NCI-H2081 (cell line): ENCODE measurements at places on chromosomes 4 and X.

DNA sequence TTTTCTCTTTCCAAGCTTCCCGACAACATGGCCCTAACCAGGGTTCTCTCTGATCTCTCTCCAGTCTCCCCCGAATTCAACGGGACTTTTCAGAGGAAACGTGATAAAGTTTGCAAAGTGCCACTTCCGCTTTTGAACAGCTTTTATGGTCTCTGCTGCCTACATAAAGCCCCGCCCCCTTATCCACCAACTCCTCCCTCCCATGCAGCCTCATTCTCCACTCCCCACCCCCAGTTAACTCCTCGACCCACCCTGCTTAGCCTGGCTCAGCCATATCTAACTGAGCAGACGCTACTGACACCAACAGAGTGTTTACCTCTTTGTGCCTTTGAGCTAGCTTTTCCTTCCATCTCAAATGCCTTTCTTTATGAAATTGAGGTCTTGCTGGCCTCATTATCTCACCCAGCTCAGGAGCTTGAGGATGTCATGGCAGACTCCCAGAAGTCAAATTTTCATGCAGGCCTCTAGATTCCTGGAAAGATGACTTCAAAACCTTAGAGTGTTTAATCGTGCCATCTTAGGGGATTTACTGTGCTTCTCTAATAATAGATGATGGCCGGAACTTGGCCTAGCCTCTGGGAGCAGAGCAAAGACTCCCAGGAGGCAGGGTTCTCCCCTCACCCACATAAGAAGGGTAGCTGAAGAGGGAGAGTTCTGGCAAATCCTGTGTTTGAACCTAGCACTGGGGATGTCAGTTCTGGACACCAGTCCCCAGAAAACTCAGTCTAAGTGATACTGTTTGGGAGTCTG, 606.0 kb downstream of the BCOR start:
- no peak for DNase-seq

- DNase-seq = peak; percentile 7
Observed at GRCh38 chrX:27918799-27919198, 62.5 kb downstream of the DCAF8L1 start.

DNA sequence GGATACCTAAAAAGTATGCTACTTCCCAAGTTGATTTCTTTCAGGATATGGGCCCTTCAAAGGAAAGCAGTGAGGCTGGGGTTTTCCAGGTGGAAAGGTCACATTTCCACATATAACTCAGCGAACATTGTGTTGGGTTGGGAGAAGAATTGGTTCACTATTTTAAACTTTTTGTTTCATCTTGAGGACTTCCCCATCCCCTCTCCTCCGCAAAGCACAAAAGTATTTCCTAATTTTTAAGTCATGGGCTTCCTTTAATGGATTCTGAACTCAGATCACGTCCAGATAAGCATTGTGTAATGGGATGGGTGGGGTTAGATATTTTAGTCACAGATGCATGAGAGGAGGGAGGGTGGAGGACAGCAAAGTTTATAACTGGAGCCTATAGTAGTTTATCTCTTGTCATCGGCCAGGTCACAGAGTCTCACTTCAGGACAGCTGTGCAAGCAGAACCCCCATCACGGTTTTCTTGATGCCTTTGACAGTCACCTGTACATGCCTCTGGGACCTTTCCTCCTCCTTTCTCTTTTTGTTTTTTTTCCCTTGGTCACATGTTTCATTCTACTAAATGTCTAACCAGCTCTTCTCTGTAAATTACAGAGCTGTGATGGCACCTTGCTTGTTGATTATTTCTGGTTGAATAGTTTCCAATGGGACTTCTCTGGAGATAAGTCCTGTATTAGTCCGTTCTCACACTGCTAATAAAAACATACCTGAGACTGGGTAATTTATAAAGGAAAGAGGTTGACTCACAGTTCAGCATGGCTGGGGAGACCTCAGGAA, 115.4 kb downstream of the PTTG2 start:
- no peak for DNase-seq

- no peak for DNase-seq
Observed at GRCh38 chr4:170022211-170022610, 4.0 kb downstream of the MFAP3L start.

GRCh38 chr4:108171339-108172230, 2.9 kb upstream of the LEF1 start:
- DNase-seq = no peak

- no peak for DNase-seq
Observed at GRCh38 chr4:123889507-123889906, 492.9 kb downstream of the SPRY1 start.

DNA sequence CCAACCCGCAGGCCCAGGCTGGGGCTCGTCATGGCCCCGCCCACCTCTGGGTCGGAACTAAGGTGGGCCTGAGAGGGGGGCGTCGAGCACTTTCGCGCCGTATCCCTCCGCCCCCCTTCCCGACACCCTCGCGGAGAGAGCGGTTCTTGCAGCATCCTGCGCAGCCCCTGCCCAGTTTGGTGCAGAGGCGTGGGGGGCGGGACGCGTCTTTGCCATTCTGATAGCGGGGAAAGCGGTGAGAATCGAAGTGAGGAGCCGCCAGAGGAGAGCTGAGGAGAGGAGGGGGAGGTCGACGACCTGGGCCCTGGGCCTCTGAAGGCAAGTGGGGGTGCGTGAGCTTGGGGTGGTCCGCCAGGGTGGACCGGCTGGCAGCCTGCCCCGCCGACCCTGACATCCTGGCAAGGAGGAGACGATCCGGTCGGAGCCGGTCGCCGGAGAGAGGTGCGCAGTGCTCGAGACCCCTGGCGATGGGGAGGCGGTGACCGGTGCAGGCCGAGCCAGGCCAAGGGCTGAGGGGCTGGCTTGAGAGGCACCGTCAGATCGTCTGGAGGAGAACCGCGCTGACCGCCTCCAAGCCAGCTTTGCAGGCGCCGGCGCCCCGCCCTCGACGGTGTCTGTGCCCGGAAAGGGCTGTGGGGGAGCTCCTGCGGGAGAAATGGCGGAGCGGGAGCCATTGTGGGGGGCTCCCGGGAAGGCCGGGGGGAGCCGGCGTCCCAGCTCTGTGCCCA, 25.5 kb downstream of the GPRASP3 start:
- no peak for DNase-seq

DNA sequence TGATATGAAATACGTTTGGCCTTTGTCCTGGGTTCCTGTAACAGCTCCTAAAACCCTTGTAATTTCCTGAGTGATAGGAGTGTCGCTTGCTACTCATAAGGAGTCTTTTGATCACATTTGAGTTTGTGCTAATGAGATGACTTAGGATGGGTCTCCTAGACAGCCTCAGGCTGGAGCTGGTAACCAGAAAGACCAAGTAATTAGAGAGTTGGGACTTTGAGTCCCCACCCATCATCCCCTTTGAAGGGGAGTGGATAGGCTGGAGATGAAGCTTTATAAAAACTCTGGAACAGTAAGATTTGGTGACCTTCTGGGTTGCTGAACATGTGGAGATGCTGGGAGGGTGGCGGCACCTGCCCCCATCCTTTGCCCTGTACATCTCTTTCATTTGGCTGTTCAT, 2.9 kb downstream of the SEC24B start:
- DNase-seq = no peak

- no peak for DNase-seq
Observed at GRCh38 chr4:72463724-72464123, 105.3 kb downstream of the ADAMTS3 start.

DNA sequence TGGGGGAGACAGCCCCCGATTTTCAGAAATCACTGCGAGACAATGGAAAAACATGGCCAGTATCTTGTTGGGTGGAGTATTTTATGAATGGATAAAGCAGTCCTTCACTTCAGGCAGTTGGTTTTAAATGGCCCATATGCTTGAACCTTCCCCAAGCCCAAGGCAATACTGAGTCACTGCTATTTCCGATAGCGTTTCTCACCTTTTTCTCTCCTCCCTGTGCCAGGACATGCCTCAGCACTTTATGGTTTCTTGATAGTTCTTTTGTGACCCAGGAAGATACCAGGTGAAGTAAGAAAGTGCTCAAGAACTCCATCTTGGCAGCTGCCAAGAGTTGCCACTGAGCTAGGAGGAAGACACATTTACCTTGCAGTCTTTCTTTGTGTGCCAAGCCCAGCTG, 26.8 kb upstream of the ESX1 start:
- DNase-seq = no peak

GRCh38 chr4:83905952-83906351, 370.0 kb downstream of the GPAT3 start:
- DNase-seq = peak; percentile 26

DNA sequence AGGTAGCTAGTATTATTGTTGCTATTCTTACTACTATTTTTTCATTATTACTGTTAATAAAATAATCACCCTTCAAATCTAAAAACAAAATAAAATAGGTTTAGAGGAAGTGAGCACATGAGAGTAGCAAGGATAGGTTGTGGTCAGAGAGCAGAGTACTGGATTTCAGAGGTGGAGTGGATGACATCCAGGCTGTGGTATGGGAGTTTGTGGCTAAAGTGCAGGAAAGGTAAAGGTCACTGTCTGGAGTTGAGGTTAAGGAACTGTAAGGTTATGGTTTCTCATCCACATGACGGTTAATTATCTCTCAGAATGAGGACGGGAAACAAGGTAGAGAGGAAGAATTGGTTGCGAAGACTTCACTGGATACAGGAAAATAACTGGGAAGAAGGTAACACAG, 27.7 kb downstream of the STEEP1 start:
- DNase-seq = no peak

DNA sequence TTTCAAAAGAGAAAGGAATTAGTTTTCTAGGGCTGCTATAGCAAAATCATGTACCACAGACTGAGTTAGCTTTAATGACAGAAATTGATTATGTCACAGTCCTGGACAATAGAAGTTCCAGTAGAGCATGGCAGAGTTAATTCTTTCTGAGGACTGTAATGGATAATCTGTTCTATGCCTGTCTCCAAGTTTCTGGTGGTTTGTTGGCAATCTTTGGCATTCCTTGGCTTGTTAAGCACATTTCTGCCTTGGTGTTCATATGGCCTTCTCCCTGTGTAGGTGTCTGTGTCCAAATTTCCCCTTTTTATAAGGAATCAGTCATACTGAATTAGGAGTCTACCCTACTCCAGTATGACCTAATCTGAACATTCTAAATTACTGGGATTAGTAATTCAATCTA, 336.1 kb upstream of the PABPC4L start:
- no peak for DNase-seq

GRCh38 chr4:8606966-8607365, 14.4 kb downstream of the CPZ start:
- DNase-seq = no peak

DNA sequence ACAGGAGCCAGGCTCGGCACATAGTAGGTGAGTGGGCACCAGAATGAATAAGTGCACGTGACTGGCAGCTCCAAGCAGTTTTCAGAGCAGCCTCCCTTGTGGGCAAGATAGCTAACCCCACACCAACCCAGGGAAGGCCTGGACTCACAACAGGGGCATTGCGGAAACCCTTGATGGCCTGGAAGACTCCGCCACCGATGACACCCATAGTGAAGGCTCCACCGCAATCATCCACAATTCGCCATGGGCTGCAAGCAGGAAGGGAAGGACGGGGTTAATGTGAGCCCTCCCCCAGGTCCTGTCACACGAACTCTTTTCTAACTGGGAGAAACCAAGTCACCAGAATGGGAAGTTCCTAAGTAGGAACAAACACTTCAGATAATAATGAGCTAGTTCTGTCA, 957 bp downstream of the TIMM17B start:
- DNase-seq = no peak

- no peak for DNase-seq
Observed at GRCh38 chrX:100447655-100448397, 37.8 kb upstream of the PCDH19 start.

- no peak for DNase-seq
Observed at GRCh38 chr4:18202486-18202885, 180.9 kb upstream of the LCORL start.

DNA sequence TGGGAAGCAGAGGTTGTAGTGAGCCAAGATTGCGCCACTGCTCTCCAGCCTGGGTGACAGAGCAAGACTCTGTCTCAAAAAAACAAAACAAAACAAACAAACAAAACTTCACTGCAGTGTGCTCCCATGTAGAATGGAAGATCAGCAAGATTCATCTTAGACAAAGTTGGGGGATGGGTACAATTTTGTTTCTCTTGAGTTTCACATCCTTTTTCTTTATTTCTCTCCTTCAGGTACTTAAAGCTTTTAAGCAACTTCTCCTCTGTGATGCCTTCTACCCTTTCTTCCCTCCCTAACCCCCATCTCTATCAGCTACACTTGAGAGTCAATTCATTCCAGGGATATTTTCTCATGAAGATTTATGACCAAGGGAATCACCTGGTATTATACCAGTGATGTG, 15.5 kb upstream of the RBBP7 start:
- DNase-seq = no peak

- DNase-seq = peak; percentile 60
Observed at GRCh38 chr4:140296335-140297220, 76.9 kb upstream of the SCOC start.

DNA sequence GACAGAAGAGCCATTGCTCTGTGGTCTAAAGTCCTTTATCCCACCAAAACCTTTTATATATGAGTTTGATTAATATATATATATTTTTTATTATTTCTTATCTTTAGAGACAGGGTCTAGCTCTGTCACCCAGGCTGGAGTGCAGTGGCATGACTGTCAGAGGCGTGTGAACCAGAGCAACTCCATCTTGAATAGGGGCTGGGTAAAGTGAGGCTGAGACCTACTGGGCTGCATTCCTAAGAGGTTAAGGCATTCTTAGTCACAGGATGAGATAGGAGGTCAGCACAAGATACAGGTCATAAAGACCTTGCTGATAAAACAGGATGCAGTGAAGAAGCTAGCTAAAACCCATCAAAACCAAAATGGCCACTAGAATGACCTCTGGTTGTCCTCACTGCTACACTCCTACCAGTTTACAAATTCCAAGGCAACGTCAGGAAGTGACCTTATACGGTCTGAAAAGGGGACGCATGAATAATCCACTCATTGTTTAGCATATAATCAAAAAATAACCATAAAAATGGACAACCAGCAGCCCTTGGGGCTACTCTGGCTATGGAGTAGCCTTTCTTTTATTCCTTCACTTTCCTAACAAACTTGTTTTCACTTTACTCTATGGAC, 10.5 kb downstream of the TBCK start:
- DNase-seq = no peak

DNA sequence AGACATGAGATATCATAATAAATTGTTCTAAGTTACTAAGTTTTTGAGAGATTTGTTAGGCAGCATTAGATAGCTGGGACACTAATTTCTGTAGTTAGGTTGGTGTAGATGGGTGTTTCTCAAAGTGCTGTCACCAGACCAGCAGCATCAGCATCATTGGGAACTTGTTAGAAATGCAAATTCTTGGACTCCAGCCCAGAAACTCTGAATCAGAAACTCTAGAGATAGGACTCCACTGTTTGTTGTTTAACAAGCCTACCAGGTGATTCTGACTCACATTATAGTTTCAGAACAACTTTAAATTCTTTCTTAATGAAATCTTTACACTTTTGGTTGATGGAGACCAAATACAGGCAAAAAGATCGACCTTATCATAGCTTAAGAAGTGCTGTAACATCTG, 173.7 kb downstream of the PABPC4L start:
- DNase-seq = no peak

DNA sequence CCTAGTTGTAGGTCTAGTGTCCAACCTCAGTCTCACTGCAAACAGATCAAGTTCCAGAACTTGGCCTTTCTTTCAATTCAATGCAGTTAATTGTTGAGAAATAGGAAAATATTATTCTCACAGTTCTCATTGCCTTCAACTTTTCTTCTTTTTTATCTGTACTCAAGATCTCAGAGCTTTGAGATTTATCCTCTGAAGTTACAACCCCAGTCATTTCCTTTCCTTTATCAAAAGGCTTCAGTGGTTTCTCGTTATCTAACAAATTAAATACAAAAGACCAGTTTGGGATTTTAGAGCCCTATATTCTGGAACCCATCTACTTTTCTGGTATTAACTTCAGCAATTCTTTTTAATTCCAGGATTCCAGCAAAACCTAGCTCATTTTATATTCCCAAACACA, 130.2 kb downstream of the TMA16 start:
- no peak for DNase-seq
